ENCODE measurements at places on chromosomes 5 and 9.
A peak's percentile ranks its signal among the peaks of the same experiment; 100 is the strongest.

- DNase-seq = peak; percentile 10
These were observed 583.5 kb downstream of the ZNF608 start for GRCh38 chr5:124162767-124163532.

DNA sequence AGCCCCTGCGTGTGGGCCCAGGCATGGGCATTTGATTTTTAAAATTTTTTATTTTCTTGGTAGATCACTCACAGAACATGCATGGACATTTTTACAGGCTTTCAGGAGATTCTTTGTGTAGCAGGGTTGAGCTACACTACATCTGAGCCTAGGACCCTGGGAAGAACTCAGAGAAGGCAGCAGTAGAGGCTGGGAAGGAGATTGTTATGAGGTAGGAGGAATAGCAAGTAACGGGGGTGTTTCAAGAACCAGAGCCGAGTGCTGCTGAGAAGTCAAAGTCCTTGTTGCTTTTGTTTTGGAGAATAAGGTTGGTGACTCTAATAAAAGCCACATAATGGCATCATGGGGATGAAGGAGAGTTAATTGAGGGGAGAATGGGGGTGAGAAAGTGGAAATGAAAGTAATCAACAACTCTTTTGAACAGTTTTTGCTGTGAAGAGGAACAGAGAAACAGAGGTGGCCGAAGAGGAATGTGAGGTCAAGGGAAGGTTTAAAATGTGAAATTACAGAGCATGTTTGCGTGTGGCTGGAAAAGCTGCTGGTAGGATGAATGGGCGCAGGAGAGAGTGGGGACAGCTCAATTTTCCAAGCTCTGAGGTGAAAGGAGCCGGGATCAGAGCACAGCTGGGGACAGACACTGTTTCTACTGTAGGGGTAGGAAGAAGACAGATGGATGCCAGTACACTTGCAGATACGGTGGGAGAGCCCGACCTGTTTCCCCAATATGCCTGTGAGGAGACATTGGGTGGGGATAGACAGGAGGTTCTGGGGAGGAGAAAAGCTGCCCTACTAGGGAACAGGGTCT lies 4.7 kb upstream of the PDLIM7 start:
- DNase-seq = no peak

GRCh38 chr5:126509339-126509738 lies 85.7 kb downstream of the ALDH7A1 start:
- no peak for DNase-seq

GRCh38 chr5:54573812-54574489 lies 56.4 kb downstream of the SNX18 start:
- DNase-seq = no peak

GRCh38 chr5:119079318-119079921 lies 8.5 kb downstream of the DMXL1 start:
- DNase-seq = peak; percentile 33

- DNase-seq = no peak
These were observed 231.3 kb downstream of the ATPSCKMT start for GRCh38 chr5:10018201-10019069.

Data from activated naive CD8-positive, alpha-beta T cell treated with anti-CD3 and anti-CD28 coated beads, Interleukin-2, amount 50 U/mL, for 24 hours (primary cell).